LHCN-M2 (cell line): ENCODE measurements at places on chromosomes 1 and 21.

DNA sequence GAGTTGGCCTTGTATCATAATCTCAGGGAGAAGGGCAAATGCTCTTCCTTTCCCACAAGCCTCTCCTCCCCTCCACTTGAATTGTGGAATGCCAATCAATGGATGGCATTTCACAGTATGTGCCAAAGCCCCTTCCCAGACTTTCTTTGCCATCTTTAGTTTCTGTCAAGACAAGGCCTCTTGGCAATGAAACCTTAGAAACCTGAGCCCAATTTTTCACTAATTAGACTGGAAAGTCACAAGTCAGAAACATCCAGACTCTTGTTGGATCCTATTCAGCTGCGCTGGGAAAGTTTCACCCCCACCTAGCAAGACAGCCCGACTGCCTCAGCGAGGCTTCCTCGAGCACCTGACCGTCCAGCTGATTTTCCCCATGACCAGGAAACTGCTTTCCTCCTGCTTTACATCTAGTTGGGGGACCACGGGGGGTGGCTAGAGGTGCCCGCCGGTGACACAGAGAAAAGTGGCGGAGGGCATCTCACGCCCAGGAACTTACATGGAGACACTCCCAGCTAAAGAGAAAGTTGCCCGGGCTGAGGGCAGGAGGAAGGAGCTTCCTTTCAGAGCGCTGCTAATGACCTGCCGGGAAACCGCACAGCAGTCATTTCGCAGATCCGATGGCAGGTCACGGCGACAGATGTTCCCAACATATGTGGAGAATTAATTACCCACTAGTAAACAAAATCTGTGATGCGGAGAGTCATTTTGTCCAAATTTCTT, 302.6 kb upstream of the RRP15 start:
- peak; percentile 5 for DNase-seq

DNA sequence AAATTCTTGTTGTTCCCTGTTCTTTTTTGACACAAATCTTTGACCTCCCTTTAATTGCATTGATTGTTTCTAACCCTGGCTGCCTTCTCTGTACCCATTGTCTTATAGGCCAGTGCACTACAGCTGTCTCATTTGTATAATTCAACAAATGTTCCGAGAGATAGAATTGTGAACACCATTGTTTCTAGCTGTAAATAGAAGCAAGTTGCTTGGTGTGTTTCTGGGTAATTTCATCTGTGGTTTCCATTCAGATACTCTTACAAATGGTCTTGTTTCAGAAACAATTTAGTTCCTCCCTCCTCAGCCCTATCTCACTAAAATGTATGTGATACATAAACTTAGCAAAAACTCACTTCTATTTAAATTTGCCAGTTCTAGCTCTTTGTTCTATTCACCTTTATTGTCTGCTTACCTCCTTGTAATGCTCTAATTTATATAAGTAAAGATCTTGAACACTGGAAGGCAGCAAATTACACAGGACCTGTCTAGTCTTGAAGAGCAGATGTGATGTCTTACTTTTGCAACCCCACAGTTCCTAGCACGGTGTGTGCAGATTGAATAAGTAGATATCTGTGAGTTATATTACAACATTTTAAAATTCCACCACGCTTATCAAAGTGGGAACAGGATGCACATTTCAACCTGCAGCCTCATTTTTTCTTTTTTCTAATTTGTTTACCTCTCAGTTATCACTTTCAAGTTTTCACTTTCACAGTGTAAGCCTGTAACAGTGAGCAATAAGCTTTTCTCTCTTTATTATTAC, 515.6 kb upstream of the ZP4 start:
- no peak for DNase-seq

DNA sequence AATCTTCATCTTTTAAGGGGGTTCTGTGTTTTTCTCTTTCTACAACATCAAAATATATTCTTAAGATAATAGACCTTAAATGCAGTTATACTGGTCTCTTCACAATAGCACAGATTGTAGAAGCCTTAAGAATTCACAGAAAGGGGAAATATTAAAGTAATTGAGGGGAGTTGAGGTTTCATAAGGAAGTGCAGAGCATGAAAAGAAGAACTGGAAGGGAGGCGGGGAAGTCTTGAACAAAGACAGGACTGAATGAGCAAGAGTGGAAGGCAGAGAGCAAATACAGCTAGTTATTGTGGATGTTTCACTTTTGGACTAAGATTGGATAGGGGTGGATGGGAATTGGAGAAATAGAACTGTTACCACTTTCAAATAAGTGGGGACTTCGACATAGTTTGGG, 67.7 kb downstream of the PTGER3 start:
- no peak for DNase-seq

DNA sequence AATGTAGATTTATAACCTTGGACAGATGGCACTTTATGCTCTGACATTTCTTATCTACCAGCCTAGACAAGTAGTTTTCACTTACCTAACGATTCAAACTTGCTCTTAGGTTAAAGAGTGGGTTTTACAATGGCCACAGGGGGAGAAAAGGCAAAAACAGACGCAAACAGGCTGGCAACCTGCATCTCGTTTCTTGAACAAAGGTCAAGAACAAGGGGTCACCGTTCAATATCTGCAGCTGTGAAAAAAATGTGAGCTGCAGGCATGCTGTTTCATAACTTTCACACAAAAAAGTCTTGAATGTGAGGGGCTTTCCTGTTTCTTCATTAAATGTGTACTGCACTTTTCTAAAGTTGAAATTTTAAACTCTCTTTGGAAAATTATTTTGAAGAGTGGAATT, 49.4 kb downstream of the SYDE2 start:
- no peak for DNase-seq

DNA sequence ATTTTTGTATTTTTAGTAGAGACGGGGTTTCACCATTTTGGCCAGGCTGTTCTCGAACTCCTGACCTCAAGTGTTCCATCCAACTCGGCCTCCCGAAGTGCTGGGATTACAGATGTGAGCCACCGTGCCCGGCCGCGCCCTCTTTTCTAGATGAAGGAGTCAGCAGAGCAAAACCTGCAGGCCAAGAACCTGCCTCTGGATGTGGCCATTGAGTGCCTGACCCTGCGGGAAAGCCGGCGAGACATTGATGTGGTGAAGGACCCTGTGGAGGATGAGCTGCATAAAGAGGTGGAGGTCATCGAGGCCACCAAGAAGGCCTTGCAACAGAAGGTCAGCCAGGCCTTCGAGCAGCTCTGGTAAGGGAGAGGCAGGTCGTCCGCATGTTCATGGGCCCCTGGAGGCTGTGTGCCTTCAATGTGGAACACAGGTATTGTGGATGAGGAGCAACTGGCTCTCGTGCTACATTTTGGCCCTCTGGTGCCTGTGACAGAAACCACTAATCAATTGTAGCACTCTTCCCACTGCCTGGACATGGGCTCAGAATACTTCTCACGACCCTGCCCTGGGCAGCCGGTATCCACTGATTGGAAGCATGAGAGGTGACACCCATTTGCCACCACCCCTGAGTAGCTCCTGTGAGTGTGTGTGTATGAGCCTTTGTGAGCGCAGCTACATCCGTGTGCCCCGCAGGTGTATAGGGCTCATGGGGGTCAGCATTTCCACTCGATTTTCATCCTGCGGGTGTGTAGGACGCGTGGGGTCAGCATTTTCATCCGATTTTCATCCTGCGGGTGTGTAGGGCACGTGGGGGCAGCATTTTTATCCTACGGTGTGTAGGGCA, 2.0 kb downstream of the TEKT2 start:
- no peak for DNase-seq

GRCh38 chr1:236746785-236747184, 48.3 kb upstream of the MTR start:
- no peak for DNase-seq

DNA sequence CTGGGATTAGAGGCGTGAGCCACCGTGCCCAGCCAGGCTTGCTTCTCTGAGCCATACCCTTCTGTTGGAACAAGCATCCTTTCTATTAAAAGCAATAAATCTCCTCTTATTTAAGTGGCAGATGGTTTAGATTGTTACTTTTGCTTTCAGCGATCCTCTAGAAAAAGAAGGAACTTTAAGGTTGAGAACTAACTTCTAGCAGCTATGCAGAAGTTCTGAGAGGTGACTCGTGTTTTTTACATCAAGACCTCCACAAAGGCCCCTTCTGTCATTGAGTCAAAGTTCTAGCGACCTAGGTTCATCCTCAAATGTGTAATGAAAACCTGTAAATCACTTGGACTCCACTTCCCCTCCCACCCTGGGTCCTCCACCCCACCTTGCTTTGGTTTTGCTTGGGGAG, 30.8 kb downstream of the PLEKHO1 start:
- DNase-seq, result no peak

- DNase-seq, result no peak
Measured at GRCh38 chr1:48442864-48443619, 29.0 kb downstream of the SPATA6 start.

GRCh38 chr1:182205351-182206022, 144.0 kb upstream of the ZNF648 start:
- DNase-seq, result no peak

GRCh38 chr1:19569786-19570185, 74.3 kb upstream of the NBL1 start:
- DNase-seq, result no peak

GRCh38 chr1:2074396-2074795, 24.2 kb downstream of the PRKCZ start:
- DNase-seq, result no peak

DNA sequence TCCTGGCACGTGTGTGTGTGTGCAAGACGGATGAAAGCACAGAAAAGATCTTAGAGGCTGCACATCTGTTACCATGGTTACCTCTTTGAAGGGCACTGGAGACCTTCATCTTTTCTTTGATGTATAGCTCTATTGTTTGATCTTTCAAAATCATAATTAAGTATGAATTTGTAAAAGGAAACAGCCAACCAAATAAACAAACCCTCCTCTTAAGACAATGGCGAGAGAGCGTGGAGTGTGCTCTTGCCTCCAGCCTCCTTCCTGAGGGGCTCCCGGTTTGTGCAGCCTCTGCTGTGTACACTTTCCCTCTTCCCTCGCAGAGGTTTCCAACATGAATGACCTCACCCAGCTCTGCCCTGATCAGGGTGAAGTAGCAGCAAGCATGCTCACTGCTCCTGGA, 27.9 kb downstream of the CACNA1S start:
- DNase-seq, result no peak

GRCh38 chr21:44793592-44794374, 7.8 kb downstream of the UBE2G2 start:
- no peak for DNase-seq
